Activated CD4-positive, alpha-beta memory T cell treated with anti-CD3 and anti-CD28 coated beads, Interleukin-2, amount 10 ng/mL, durations not matched to agents 7 days and 5 days (primary cell): ENCODE measurements at places on chromosomes 1 and 21. TPM values are rescaled to one million over a fixed set of nuclear protein-coding genes. Genes with fewer than 3 reads are reported as not detected.

DNA sequence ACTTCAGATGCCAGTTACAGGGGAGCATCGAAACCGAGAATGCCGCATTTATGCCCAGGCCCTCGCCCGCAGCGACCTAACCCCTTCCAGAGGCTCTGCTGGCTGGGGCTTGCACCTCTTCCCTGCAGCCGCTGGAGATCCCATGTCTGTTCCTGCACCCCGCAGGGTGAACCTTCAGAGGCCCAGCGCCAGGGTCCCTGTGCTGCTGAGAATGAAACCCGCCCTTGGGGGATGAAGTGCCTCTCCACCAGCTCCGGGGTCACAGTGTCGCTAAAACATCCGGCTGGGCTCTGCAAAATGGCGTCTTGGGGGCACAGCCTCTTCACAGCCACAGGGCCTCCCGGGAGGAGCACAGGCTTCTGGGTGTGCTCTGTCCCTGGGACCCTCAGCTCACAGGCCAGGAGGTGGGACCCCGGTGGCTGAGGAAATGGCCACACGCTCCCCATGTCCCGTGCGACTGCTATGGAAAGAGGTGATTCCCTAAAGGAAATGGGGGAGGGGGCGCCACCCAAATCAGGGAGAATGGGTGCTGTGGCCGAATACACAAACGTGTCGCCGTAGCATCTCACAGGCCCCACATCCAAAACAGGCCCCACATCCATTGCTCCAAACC lies 39.9 kb upstream of the TSPEAR start:
- DNase-seq, result no peak

DNA sequence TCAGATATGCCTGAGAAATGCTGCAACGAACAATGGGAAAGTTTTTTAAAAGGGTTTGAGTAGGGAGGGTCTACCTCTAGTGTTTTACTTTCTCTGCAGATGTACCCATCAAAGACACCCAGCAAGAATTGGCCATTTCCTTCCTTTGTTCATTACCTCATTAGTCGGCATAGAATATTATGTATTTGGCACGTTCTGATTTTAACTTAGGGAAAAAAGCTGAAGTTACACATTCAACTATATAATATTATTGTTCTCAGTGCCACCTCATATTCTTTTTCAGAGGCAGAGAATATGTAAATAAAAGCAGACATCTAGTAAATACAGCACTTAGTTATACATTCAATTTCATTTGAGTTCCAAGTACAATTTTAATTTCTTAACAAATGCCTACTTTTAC lies 83.7 kb upstream of the PPP2R5A start:
- DNase-seq, result no peak

DNA sequence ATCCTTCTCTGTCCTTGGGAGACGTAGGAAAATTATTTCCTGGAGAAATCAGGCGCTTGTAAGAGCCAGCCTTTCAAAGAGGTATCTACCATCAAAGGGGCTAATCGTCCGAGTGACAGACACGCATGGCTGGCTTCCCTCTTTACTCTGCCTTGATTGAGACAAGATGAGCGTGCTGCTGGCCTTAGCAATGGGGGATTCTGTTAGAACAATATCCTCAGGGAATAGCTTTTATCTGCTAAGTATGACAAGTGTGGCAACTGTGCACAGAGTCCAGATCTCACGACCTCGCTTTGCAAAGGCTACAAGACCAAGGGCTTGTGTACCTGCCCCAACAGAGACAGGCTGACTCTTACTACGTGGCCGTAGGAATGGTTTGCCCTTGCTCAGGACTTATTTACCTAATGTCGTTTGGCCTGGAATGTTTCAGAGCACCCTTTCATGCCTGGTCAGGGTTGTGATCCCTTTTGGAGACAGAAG lies 417.1 kb downstream of the KIF26B start:
- no peak for DNase-seq

- no peak for DNase-seq
Observed at GRCh38 chr1:36934061-36934460, 100.3 kb downstream of the GRIK3 start.

- DNase-seq, result no peak
Observed at GRCh38 chr1:59936358-59936821, 9.8 kb upstream of the CYP2J2 start.

DNA sequence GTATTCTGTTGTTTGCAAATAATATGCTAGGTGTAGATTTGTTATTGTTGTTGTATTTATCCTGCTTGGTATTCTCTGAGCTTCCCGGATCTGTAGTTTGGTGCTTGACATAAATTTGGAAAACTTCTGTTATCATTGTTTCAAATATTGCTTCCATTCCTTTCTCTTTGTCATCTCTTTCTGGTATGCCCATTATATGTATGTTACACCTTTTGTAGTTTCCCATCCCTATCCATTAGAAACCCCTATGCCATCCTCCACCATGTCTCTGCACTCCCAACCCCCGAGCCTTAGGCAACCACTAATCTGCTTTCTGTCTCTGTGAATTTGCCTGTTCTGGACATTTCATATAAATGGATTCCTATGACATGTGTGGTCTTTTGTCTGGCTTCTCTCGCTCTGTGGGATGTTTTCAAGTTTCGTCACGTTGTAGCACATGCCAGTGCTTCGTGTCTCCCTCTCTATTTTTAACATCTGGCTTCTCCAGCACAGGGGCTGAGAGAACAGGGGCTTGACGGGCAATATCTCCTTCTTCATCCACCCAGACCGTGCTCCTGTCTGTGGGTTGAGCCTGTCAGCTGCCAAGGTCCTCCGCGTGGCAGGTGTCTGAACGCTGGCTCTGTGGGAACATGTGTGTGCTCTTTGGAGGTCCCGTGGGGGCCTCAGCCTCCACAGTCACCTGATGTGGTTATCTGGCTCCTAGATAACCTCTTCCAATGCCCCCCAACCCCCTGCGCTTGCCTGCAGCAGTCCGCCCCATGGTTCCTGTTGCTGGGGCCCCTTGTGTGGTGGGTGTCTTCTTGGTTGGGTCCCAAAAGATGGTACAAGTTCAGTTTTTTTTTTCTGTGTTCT lies 32.8 kb upstream of the MAN1C1 start:
- no peak for DNase-seq

DNA sequence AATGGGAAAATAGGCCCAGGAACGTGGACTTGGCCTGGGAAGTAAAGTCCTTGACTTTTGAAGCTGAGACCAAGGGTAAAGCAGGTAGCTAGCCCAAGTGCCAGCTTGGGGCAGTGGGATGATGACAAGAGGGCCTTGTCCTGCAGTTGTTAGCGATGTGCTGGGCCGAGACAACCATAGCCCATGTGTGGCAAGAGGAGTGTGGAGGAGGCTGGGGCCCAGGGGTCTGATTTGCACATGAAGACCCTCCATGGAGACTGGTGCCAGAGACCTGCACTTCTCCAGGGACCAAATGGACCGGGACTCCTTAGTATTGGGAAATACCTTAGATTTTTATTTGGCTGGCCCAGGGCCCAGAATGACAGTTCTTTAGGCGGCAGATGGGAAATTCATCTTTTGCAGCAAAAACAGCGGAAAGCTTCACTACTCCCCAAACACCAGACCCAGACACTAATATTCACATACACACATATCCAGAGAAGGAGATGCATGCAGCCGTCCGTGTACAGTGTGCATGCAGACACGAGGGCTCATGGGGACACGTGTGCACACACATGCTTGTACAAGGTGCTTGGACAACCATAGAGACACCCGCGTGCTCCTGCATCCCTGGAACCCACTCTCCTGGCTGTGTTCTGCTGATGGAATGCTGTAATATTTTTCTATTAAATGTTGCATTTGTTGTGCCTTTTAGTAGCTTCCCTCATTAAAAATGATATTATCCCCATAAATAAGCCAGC lies 78.1 kb upstream of the CSF3R start:
- no peak for DNase-seq

- no peak for DNase-seq
Observed at GRCh38 chr1:59397139-59397858, 100.4 kb downstream of the FGGY start.

Gene SYT11
- total RNA-seq, result 30.7 TPM

Gene CD160
- not detected for total RNA-seq

Gene MASP2
- not detected for total RNA-seq
